ENCODE measurements at places on chromosomes 3 and 15. TPM values are rescaled to one million over a fixed set of nuclear protein-coding genes. Genes with fewer than 3 reads are reported as not detected.

DNA sequence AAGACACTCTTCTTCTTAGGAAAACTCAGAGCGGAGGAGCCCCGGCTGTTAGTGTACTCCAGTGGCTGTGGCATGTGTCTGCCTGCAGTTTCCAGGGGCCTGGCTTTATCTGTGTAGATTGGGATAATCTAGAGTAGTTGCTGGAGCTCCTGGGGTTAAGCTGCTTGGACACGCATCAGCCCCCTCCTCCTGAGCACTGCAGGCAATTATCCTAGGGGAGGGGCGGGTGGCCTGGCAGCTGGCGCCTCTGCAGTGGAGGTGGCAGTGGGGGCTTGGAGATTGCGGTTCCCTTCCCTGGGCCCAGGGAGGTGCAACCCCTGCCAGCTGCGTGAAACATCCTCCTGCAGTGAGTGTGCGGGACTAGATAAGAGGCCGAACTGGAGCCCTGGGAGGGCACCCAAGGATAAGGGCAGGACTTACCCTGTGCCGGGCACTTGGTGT, 68.2 kb downstream of the EFCAB12 start:
- H3K27me3 ChIP-seq, result no peaks in the 10 kb centered on the region
- no peak for DNase-seq

DNA sequence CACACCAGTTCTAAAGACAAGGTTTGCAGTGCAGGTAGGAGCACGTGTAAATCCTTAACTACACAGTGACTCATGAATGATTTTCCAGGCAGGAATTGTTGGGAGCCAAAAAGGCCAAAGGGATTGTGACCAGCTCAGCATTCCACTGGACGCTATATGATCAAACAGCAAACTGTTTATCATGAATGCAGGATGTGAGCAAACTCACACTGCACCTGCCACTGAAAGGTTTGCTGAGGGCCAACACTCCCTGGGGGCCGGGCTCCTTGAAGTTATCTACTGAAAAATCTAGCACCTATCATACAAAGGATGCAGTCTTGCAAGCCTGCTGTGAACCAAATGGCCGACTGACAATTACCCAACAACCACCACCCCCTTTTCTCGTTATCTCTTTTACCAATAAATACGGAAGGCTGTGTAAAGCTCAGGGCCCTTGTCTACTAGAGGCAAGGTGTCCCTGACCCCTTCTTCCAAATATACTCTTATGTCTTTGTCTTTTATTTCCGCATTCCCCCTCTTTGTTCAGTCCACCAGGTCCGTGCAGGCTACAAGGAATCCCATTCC, 11.5 kb upstream of the DNASE1L3 start:
- peaks cover 18% of the 10 kb centered on the region for H3K27me3 ChIP-seq
- H3K27ac ChIP-seq, result no peak overlapping the region
- no peak for DNase-seq
- H3K4me3 ChIP-seq, result no peak overlapping the region

GRCh38 chr3:48320996-48321395, 12.5 kb downstream of the SPINK8 start:
- peaks cover 8% of the 10 kb centered on the region for H3K27me3 ChIP-seq
- no peak overlapping the region for H3K4me3 ChIP-seq
- peaks cover 2% of the 10 kb centered on the region for H3K36me3 ChIP-seq
- H3K27ac ChIP-seq, result peak overlapping the region; percentile 74
- peaks cover 8% of the 10 kb centered on the region for H3K4me1 ChIP-seq

- DNase-seq, result no peak
- peaks cover 8% of the 10 kb centered on the region for H3K36me3 ChIP-seq
- no peak overlapping the region for H3K4me3 ChIP-seq
- H3K27ac ChIP-seq, result no peak overlapping the region
Observed at GRCh38 chr15:68538311-68538710, 40.5 kb upstream of the CORO2B start.

Gene ZNF660
- total RNA-seq, result 0.83 TPM

Gene GADL1
- total RNA-seq, result not detected

Measured in activated CD8-positive, alpha-beta T cell treated with anti-CD3 and anti-CD28 coated beads, Interleukin-2, amount 10 ng/mL, durations not matched to agents 7 days and 5 days (primary cell).